Immature natural killer cell (primary cell): ENCODE measurements at places on chromosomes 12 and 14. TPM values are rescaled to one million over a fixed set of nuclear protein-coding genes. Genes with fewer than 3 reads are reported as not detected.
A peak's percentile ranks its signal among the peaks of the same experiment; 100 is the strongest.

- DNase-seq = no peak
Measured at GRCh38 chr12:125092108-125092871, 27.1 kb downstream of the AACS start.

- DNase-seq = no peak
Measured at GRCh38 chr14:100156776-100157175, 2.7 kb downstream of the DEGS2 start.

Gene L3HYPDH
- 5.1 TPM for polyA plus RNA-seq

Gene BMAL2
- not detected for polyA plus RNA-seq

- DNase-seq = peak; percentile 34
Measured at GRCh38 chr12:48454667-48455066, 17.7 kb upstream of the ANP32D start.

Gene TAS2R20
- not detected for polyA plus RNA-seq

GRCh38 chr14:104023325-104024055 is 62.0 kb upstream of the ASPG start:
- DNase-seq = no peak

Gene LRR1
- polyA plus RNA-seq = 12.5 TPM

Gene TMCC3
- polyA plus RNA-seq = 12.4 TPM

DNA sequence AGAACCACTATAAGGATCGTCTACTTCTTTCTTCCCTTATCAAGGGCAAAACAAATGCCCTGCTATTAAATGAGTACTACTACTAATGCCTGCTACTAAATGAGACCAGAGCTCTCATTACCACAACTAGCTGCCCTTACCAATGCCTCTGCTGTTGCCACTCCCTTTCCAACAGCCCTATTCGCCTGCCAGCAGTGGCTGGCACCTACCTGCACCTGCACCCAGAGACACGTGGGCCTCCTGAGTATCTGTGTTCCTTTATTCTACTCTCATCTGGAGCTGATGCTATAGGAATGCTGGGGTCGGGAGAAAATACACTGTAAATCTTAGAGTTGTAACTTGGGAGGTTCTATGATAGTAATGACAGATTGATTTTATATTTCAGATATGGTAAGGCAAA is 174.7 kb downstream of the SLC2A13 start:
- no peak for DNase-seq

GRCh38 chr12:39824505-39825212 is 205.1 kb upstream of the ABCD2 start:
- no peak for DNase-seq

Gene NPAS3
- not detected for polyA plus RNA-seq

Gene KRT6C
- not detected for polyA plus RNA-seq

DNA sequence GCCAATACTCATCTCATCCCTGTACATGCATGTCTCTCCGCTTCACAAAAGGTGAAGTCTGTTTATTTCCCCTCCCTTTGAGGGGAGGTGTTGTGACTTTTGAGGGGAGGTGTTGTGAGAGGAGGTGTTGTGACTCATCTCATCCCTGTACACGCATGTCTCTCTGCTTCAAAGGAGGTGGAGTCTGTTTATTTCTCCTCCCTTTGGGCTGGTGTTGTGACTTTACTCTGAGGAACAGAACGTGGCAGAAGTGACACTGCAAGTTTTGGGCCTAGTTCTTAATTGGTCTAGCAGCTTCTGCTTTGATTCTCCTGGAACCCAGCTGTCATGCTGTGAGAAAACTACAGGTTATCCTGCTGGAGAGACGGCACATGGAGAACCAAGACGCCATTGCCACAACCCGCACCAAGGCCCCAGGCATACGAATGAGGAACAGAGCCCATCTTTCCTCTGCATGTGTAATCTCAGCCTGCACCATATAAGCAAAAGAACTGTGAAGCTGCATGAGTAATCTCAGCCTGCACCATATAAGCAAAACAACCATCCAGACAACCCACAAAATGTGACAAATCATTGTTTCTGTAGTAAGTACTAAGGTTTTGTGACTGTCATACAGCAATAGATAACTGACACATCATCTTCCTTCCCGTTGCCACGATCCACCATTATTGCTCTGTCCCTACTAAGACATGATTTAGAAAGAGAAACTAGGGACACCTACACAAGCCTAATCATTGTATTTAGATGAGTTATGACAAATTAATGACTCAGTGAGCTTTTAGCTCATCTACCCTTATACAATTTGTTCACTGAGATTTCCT is 30.0 kb downstream of the GALNT4 start:
- no peak for DNase-seq

Gene SYNDIG1L
- polyA plus RNA-seq = not detected

GRCh38 chr14:79077096-79077495 is 906.9 kb downstream of the NRXN3 start:
- no peak for DNase-seq

Gene C14orf39
- polyA plus RNA-seq = not detected

GRCh38 chr14:20587489-20588154 is at the start of gene RNASE11:
Gene RNASE11, minus strand, starts transcription at chr14:20588001.
- no peak for DNase-seq

Gene TRAFD1
- polyA plus RNA-seq = 84.6 TPM

DNA sequence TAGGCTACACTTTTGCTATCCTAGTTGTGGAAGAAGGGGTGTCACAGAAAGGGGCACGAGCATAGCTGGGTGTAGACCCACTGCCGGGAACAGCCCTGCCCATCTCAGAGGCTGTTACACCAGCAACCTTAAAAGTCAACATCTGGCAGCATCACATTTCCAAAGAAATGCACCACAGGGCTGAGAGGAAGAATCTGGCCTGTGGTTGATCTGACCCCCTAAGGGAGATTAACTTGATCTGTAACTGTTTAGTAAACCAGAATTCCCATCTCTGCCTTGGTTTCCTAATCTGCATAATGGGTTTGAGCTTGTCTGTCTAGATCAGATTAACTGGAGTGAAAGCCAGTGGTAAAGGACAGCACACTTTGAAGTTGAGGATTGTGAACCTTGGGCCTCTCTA is 1.3 kb downstream of the LRP1-AS start:
- no peak for DNase-seq

DNA sequence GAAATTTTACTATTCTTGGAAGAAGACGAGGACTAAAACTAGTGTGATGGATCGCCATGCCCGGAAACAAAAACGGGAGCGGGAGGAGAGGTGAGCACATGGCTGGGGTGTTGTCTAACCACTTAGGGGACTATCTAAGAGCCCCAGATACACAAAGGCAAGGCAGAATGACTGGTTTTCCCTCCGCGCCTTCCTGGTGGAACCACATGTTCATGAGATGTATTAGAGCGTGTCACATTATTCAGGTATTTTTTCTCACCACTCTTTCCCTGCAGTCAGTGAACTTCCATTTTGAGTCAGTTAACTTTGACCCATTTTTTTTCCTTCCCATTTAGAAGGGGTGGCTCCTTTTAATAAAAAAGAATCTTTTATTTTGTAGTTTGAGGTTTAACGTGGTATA is 68.8 kb upstream of the TRAF3 start:
- no peak for DNase-seq

Gene TOMM20L
- polyA plus RNA-seq = 3.7 TPM

- DNase-seq = no peak
Measured at GRCh38 chr12:108907839-108908351, 28.0 kb downstream of the DAO start.

- no peak for DNase-seq
Measured at GRCh38 chr14:41297576-41298327, 308.9 kb upstream of the LRFN5 start.

Gene RNASE7
- not detected for polyA plus RNA-seq
